ENCODE measurements at places on chromosomes 2 and 18.
A peak's percentile ranks its signal among the peaks of the same experiment; 100 is the strongest.

- DNase-seq, result no peak
These were observed 110.0 kb downstream of the ALK start for GRCh38 chr2:29811378-29811777.

DNA sequence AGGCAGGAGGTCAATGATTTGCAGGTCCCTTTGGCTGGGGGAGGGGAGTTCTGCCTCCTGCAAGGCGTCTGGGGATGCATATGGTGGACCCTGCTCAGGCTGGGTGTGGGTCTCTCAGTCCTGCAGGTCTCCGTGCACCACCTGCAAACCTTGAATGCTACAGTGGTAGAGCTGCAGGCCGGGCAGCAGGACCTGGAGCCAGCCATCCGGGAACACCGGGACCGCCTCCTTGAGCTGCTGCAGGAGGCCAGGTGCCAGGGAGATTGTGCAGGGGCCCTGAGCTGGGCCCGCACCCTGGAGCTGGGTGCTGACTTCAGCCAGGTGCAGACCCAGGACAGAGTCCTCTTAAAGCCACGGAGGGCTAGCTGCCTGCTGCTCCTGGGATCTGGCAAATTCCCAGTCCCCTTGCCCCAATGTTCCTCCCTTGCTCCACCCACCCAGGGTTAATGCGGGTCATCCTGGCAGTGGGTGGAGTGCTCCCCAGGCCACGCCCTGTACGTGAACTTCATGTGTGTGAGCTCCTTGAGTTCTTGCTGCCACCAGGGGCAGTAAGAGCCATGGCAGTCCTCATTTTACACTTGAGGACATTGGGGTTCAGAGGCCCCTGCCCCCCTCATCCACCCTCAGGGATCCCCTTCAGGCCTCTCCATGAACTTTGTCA, 3.1 kb downstream of the PROM2 start:
- no peak for DNase-seq

DNA sequence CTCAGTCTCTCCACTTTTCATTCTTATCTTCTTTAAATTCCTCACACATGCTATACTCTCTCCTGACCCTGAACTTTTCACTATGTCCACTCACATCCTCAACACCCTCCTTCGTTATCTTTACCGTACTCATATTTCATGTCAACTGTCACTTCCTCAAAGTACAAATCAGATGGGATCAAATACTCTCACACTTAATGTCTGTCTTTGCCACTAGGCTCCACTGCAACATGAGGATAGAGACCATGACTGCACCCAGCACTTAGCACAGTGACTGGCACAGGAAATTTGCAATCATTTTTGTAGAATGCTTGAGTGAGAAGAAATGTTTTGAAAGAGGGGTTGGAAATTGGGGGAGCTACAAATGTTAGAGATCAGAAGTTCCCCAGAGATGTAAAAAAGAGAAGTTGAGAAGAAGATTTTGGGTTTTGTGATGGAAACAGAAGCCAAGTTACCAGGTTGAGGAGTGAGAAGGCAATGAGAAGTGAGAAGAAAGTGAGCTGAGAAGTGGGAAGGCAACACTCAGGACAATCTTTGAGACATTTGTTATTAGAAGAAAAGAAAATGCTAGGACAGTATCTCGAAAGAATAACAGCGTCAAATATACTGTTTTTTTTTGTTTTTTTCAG, 87.0 kb downstream of the CCDC141 start:
- DNase-seq, result no peak

GRCh38 chr2:206049392-206049791, 36.6 kb downstream of the INO80D start:
- DNase-seq, result no peak

DNA sequence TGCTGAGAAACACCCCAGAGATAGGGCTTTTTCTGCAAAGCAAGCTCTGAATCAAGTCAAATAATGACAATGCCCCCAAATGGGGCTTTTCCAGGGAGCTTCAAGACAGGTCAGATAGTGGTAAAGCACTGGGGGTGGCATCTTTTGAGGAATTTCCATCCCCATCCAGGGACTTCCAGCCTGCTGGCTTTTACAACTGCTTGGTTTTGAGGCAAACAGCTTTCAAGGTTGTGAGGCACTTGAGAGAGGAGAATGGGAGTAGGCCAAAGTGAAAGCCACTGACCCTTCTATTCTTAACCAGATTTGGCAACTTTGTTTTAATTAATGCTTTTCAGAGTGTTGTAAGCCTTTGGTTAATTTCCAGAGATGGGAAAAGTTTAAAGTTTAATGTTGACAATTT, 762.0 kb upstream of the POU3F3 start:
- DNase-seq, result no peak

DNA sequence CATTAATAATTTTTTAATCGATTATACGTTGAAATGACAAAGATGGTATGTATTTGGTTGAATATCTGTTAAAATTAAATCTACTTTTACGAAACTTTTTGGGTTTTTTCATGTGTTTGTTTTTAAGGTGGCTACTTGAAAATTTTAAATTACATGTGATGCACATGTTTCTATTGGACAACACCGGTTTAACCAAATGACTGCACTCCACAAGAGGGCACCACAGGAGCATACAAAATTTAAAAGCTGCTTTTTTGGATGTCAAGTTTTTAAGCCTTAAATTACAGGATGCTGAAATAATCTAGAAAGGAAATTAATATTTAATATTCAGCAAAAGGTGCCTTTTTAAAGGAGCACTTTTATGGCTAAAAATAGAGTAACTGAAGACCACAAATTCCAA, 98.7 kb downstream of the ACVR1 start:
- DNase-seq, result peak; percentile 11

- no peak for DNase-seq
These were observed 28.8 kb downstream of the HDAC4 start for GRCh38 chr2:239371726-239372686.

DNA sequence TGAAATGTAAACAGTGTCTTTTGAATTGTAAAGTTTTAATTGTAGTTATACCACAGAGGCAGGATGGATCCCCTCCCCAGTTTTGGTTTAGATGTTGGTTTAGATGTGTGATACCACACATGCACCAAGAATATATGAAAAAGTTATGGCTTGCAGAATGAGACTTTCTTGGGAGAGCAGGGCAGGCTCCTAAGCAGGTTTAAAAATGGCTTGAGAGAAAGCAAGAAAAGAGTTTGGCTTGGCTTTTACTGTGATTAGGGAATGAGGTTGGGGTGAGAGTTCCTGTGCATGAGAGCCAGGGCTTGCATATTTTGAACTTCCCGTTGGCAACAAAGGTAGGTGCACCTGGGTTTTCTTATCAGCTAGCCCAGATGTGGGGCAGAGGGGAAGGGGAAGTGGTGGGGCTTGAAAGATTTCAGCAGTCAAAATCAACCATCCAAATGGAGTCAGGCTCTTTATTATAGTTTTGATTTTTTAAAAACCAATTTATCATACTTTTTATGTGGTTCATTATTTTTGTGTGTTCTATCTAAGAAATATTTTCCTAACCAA, 246.9 kb downstream of the MTX2 start:
- DNase-seq, result no peak

- no peak for DNase-seq
These were observed 142.2 kb downstream of the RAPGEF4 start for GRCh38 chr2:172877826-172878225.

DNA sequence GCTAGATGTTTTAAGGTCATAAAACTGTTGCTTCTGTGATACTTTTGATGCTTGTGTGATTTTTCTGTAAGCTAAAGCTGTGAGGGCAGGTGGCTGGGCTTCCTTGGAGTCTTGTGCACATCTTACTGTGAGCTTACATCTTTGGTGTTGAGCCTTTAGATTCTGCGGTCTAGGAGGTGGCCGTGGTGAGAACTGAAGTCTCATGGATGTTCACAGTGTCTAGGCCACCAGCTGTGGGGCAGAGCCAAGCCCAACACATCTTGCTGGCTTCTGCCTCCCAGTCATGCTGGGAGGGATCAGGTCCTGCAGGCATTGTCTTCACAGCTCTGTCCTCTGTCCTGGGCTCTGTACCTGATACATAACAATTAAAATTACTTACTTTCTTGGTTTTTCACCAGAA, 219.7 kb upstream of the HS6ST1 start:
- no peak for DNase-seq

- DNase-seq, result no peak
These were observed 22.2 kb upstream of the AFTPH start for GRCh38 chr2:64501946-64502345.

GRCh38 chr18:75500545-75500944, 73.0 kb upstream of the SMIM21 start:
- DNase-seq, result no peak

GRCh38 chr2:95669441-95669991, 77.7 kb downstream of the TRIM43 start:
- DNase-seq, result no peak

- DNase-seq, result no peak
These were observed 64.6 kb downstream of the OSBPL6 start for GRCh38 chr2:178258916-178259315.

DNA sequence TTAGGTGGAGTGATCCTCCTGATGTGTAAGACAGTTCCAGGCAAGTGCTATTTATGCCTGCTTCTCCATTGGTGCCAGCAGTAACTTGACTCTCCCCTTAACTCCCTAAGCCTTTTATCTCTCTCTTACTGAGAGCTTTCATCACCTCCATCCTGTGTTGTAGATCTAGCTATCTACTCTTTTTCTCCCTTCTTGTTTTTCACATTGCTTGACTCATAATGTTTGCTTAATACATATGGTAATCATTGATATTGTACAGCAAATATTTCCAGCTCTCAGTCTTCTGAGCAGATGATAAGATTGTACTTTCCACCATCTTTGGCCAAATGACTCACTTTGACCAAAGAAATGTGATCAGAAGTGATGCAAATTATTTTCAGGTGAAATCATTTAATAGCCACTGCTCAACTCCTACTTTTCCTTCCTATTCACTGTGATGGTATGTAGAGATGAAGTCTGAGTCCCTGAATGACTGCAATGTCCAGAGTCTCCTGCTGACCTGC, 165.0 kb downstream of the PLCL1 start:
- no peak for DNase-seq

GRCh38 chr2:60586081-60586480, 32.6 kb upstream of the BCL11A start:
- DNase-seq, result no peak

DNA sequence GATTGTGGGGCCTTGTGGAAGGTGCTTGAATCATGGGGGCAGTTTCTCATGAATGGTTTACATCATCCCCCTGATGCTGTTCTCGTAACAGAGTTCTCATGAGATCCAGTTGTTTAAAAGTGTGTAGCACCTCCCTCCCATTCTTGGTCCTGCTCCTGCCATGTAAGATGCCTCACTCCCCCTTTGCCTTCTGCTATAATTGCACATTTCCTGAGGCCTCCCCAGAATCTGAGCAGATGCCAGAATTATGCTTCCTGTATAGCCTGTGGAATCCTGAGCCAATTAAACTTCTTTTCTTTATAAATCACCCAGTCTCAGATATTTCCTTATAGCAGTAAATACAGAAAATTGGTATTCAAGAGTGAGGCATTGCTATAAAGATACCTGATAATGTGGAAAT, 15.6 kb upstream of the WDR75 start:
- DNase-seq, result no peak

- no peak for DNase-seq
These were observed 28.4 kb downstream of the ARHGAP28 start for GRCh38 chr18:6757931-6758330.

- no peak for DNase-seq
These were observed 1.8 kb upstream of the MERTK start for GRCh38 chr2:111896576-111896975.

DNA sequence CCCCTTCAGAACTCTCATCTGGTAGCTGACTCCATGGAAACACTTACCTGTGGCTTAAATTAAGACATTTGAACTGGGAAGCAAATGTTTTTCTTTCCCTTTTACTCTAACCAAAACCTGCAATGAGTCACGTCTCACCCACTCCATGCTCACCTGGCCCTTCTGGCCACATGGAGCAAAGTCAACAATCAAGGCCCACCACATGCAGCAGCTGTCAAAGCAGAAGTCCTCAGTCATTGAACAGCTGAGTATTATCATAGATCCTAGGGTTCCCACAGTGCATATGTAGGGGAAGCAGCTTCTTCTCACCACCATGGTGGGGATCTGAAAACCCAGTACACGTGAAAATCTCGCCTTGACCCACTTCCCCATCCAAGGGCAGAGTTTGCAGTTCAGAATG, 12.3 kb upstream of the MEP1B start:
- DNase-seq, result no peak

GRCh38 chr2:166568409-166568808, 74.4 kb upstream of the SCN7A start:
- no peak for DNase-seq

DNA sequence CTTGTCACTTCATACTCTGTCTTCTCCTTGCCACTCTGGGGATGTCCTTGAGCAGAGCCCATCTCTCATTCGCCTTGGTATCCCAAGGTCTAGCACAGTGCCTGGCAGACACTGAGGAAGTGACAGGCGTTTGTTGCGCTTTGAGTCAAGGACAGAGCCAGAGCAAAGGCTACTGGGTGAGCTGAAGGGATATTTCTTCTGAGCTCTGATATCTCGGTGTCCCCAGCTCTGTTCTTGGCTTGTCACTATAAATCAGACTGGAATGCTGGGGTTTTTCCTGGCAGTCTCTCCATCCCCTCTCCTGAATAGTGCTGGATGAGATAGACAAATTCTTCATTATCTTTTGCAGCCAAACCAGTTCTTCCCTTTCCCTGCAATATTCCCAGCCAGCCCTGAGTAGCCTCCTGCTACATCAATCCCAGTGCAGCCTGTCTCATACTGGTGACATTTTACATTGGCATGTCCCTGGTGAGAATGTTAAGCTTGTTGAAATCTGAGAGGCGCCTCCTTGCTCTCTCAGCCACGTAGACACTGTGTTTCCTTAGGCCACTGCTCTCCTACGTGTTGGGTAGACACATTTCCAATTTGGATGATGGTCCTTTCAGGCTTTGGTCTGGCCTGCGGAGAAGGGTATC, 61.7 kb downstream of the CTIF start:
- DNase-seq, result no peak

- DNase-seq, result no peak
These were observed 5.2 kb downstream of the RTTN start for GRCh38 chr18:70200286-70200685.

DNA sequence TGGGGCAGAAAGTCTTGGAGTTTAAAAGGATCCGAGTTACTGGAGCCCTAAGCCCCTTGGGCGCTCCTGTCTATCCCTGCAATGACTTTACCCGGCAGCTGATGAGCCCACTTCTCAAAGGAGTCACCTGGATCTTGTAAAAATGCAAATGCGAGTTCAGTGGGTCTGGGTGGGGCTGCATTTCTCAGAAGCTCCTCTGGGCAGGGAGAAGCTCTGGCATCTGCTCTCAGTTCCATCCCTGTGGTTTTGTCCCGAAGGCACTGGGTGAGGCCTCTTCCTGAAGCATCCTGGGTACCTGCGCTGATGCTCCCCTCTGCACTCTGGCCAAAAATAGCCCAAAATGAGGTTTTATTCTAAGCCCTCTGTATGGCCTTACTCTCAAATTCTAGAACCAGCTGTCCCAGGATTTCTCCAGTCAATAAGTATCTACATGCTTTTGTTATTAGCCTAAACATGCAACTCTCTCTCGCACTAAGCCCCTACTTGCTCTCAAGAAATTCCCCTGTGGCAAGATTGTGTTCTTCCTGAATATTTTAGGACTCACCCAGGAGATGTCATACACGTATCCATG, 167.8 kb upstream of the APCDD1 start:
- no peak for DNase-seq

All from stimulated activated CD4-positive, alpha-beta T cell treated with anti-CD3 and anti-CD28 coated beads, TNF-alpha, amount 100 ng/mL, for 4 hours (primary cell).